ENCODE measurements at places on chromosomes 11 and 22. TPM values are rescaled to one million over a fixed set of nuclear protein-coding genes. Genes with fewer than 3 reads are reported as not detected.

GRCh38 chr22:24727218-24727851 lies 47.2 kb downstream of the PIWIL3 start:
- H3K27ac ChIP-seq: no peak overlapping the region
- H3K27me3 ChIP-seq: peaks cover 26% of the 10 kb centered on the region
- H3K4me1 ChIP-seq: peaks cover 4% of the 10 kb centered on the region
- DNase-seq: no peak

TRPM5 gene
- total RNA-seq: not detected

MPPED2 gene
- total RNA-seq: not detected

GRCh38 chr11:85539740-85540139 lies 87.4 kb downstream of the DLG2 start:
- no peaks in the 10 kb centered on the region for H3K4me1 ChIP-seq
- H3K27me3 ChIP-seq: no peaks in the 10 kb centered on the region
- no peak overlapping the region for H3K27ac ChIP-seq

- H3K27ac ChIP-seq: peak overlapping the region; percentile 76
- H3K4me1 ChIP-seq: peaks cover 30% of the 10 kb centered on the region
- H3K4me3 ChIP-seq: no peak overlapping the region
- no peaks in the 10 kb centered on the region for H3K27me3 ChIP-seq
Observed at GRCh38 chr22:40628354-40629042, 8.0 kb downstream of the MRTFA start.

GRCh38 chr11:17217401-17217800 lies 9.6 kb upstream of the PIK3C2A start:
- peaks cover 16% of the 10 kb centered on the region for H3K27me3 ChIP-seq
- H3K4me1 ChIP-seq: no peaks in the 10 kb centered on the region
- no peak overlapping the region for H3K27ac ChIP-seq
- no peak for DNase-seq

GRCh38 chr11:112617977-112618826 lies 343.0 kb upstream of the NCAM1 start:
- no peaks in the 10 kb centered on the region for H3K36me3 ChIP-seq
- H3K4me3 ChIP-seq: no peak overlapping the region
- peaks cover 2% of the 10 kb centered on the region for H3K27me3 ChIP-seq
- DNase-seq: no peak

FAM180B gene
- 0.19 TPM for total RNA-seq

DNA sequence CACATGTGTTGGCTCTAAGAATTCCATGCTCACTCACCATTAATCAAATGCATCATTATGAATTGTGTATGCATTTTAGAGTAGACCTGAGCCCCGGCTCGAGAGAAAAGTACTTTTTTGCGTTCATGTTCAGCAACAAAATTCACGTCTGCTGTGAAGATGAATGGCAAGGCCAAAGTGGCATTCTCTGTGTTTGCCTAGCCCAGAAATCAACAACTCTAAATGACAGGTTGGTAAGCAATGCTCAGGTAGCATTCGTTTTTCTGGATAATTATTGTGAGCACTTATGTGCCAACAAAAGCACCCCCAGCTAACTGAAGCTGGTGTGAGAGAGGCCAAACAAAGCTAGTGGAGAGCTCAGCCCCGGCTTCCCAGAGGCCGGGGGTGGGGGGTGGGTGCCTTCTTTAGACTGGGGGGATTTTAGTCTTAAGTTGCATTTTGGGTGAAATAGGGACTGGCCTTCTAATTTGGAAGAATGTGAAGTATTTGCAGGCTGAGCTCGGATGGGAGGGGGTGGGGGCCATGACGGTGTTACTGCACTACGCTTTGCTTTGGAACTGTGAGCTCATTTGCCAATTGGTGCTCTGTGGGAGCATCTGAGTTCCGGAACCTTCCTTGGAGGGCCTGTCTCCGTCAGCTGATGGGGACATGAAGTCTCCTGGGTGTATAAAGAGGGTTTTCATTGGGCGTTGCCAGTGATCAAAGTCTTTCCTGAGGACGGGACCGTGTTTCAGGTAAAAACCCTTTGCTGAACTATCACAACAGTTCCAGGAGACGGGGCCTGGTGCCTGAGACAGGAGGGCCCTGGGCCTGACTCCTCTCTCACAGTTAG lies 29.0 kb upstream of the ALX4 start:
- H3K4me3 ChIP-seq: no peak overlapping the region
- peaks cover 51% of the 10 kb centered on the region for H3K27me3 ChIP-seq
- DNase-seq: no peak
- no peaks in the 10 kb centered on the region for H3K4me1 ChIP-seq
- H3K27ac ChIP-seq: no peak overlapping the region

Data from activated CD4-positive, alpha-beta T cell treated with anti-CD3 and anti-CD28 coated beads, Interleukin-2, amount 10 ng/mL, durations not matched to agents 24 days and 14 days (primary cell).